ENCODE measurements at places on chromosomes 1 and 21.

GRCh38 chr1:230509281-230509977 is 83.3 kb upstream of the PGBD5 start:
- DNase-seq, result no peak

- no peak for DNase-seq
These were observed 774 bp upstream of the ANGPTL7 start for GRCh38 chr1:11188381-11188780.

- DNase-seq, result peak; percentile 61
These were observed 39.0 kb upstream of the CADM3 start for GRCh38 chr1:159132271-159132881.

DNA sequence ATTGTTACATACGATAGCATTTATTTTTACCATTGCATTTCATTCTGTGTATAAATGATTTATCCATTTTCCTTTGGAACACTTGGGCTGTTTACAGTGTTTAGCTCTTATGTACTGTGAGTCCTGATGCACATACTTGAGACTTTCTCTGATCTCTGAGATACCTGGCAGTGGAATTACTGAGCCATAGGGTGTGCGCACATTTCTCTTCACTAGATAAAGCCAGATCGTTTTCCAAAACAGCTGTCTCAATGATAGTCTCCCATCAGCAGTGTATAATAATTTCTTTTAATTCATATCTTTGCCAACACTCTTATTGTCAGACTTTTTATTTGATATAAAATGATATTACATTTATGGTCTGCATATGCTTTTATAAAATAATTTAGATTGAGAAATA is 66.2 kb downstream of the VPS13D start:
- no peak for DNase-seq

GRCh38 chr1:175870217-175870616 is 126.8 kb upstream of the TNR start:
- DNase-seq, result no peak

DNA sequence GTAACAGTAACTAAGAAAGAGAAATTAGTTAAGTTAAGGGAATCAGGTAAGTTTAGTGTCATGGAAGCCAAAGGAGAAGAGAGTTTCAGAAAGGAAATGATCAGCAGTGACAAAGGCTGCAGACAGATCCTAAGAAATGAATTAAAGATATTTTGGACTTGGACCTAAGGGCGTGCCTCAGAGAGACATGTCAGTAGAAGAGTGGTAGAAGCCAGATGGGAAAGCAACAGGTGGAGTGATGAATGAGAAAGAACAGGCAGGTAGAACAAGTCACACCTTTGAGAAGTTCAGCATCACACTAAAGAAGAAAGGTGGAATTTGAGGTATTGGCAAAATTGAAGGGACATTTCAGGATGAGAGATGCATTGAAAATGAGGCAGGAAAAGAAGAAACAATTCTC is 1.4 kb upstream of the C4BPA start:
- no peak for DNase-seq

GRCh38 chr1:81314513-81315233 is 486.1 kb upstream of the ADGRL2 start:
- no peak for DNase-seq

GRCh38 chr21:14589855-14590563 is 43.9 kb upstream of the SAMSN1 start:
- no peak for DNase-seq

GRCh38 chr1:4725416-4725815 is 71.0 kb downstream of the AJAP1 start:
- no peak for DNase-seq

DNA sequence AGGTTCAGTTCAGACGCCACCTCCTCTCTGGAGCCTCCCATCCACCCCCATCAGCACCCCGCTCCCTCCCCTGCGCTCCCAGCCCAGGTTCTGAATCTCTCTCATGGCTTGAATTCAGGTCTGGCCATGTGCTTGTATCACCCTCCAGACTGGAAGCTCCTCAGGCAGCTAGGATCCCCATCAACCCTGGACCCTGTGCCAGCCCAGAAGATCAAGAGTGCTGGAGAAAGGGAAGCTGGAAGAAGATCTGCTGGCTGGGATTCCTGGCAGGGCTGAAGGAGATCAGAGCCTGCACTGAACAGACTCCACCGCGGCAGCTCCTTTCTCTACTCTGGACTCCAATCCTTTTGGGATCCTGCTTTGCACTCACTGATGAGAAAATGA is 11.7 kb upstream of the TINAGL1 start:
- DNase-seq, result no peak

All from activated T-cell treated with anti-CD3 and anti-CD28 coated beads for 48 hours (primary cell).